ENCODE measurements at places on chromosomes 2 and 18.

- no peak for DNase-seq
These were observed 280.4 kb downstream of the C1D start for GRCh38 chr2:67782443-67782842.

DNA sequence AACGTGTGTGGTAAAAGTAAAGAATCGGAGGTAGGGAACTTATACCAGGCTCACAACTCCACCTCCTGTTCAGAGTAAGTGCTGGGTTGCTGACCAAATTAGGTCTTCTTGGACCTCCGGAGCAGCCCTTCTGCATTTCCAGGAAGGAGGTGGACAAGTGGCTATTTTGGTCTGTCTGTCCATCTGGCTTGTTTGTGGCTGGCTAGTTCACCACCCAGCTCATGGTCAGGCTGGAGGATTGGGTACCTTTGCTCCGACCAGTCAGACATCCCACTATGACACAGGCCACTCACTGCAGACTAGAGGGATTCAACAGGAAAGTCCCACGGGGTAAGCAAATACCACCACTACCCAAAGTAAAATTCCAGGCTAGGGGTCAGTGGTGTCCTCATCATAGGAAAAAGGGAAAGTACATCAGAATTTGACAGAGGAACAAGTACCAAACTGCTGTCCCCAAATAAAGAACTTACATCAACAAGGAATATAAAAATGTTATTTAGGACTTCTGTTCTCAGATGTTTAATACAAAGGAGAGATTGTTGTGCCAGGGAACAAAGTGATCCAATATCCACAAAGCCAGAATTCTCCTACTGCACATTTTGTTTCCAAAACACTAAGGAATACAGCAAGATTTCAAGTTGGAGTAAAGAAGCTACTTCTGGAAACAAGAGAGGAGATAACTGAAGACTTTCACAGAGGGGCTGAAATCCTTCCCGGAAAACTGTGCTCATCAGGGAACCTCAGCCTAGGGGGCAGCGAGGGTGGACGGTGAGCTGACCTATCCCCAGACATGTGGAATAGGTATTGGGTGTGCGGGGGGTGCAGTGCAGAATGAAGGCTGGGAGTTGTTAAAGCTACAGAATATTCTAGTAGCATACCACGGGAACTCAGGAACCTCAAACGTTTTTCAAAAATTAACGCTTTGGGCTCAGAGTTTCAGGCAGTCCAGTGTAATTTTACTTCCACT, 56.9 kb downstream of the BCL2 start:
- DNase-seq = no peak

GRCh38 chr2:37705191-37705590, 33.7 kb upstream of the CDC42EP3 start:
- DNase-seq = no peak

DNA sequence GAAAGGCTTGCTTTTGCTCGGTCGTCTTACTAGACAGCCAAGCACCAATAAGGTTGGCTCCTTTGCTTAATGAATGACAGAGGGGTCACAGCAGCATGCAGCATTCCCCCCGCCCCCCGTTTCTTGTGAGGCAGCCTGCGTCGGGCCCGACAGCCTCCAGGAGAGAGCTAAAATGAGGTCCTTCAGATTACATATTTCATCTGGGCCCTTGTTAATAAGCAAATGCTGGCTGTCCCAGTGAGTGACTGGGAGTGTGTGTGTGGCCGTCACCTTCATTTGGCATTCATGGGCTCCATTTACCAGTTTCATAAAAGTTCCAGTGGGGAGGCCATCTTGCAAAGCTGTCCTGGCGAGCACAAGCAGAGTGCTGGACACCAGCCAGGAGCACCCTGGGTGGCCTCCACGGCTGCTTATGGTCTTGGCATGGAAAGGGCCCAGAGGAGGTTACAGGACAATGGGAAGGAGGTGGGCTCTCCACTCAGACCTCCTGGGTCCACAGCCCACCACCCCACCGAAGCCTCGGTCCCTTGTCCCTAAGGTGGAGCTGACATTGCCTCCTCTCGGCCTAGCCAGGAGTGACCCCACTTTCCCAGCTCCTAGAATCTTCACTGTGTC, 37.2 kb downstream of the ODC1 start:
- no peak for DNase-seq

DNA sequence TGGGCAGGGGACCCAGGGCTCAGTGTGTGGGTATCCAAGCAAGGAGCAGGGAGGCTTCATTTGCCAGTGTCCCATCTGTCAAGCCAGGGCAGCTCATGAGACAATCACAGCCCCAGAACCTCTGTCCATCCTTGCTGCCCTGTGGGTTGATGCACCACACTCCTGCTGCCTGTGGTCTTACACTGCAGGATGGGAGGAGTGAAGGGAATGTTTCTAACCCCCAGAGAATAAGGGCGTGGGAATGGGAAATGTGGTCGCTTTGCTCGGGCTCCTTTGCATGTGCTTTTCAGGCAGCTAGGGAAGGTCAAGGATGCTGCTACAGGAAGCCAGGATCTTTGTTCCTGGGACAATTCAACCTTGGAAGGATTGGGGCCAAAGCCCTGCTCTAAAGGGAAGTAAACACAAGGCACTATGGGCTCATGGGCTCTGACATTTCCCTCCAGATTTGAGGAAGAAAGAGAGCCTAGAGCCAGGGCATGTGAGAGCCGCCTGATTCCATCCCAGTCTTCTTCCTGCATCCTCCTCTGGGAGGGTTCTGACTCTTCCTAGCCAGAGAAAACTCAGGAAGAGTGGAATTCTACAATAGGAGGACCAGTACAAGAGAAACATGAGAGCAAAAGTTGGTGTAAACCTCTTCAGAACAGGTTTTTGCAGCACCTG, 18.8 kb upstream of the MAP3K20 start:
- no peak for DNase-seq

GRCh38 chr18:56086176-56086575, 498.2 kb upstream of the TCF4 start:
- DNase-seq = no peak

DNA sequence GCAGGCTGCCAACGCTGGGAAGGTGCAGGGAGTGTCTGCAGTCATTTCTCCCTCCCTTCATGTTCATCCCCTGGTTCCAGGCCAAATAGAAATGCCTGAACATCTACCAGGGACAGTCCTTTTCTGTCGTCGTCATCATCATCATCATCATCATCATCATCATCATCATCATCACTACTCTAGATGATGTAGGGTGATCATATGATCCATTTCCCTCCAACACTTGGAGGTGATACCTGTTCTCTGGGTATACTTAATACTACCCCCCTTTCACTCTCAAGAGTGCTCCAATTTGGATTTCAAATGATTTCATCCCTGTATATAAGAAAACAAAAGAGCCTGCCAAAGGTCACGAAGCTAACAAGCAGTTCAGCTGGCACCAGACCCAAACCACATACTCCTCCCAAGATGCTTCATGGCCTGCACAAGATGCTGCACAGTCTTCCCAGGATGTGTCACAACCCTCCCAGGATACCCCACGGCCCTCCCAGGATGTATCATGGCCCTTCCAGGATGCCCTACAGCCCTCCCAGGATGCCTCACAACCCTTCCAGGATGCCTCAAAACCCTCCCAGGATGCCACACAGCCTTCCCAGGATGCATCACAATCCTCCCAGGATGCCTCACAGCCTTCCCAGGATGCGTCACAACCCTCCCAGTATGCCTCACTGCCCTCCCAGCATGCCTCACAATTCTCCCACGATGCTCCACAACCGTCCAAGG, 257.9 kb downstream of the DYSF start:
- no peak for DNase-seq

DNA sequence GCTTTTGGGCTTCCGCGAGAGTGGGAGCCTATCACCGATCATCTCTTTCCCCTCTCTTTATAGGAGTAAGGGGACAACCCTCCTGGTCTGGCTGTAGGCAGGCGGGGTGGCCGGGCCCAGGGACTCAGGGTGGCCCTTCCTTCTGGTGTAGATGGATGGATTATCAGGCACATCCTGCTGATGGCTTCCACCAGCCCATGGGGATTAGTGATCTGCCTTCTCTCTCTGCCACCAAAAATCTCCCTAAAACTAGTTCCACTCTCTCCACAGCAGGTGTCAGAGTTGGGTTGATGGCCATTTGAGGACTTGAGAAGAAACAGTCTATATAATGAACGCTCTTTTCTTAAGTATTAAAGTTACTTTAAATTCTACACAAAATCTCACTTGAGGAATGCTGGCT, 37.4 kb downstream of the NCK2 start:
- no peak for DNase-seq

- no peak for DNase-seq
These were observed 1.0 kb downstream of the PSTPIP2 start for GRCh38 chr18:46070815-46071652.

- DNase-seq = no peak
These were observed 38.9 kb downstream of the FASTKD2 start for GRCh38 chr2:206804326-206804725.

DNA sequence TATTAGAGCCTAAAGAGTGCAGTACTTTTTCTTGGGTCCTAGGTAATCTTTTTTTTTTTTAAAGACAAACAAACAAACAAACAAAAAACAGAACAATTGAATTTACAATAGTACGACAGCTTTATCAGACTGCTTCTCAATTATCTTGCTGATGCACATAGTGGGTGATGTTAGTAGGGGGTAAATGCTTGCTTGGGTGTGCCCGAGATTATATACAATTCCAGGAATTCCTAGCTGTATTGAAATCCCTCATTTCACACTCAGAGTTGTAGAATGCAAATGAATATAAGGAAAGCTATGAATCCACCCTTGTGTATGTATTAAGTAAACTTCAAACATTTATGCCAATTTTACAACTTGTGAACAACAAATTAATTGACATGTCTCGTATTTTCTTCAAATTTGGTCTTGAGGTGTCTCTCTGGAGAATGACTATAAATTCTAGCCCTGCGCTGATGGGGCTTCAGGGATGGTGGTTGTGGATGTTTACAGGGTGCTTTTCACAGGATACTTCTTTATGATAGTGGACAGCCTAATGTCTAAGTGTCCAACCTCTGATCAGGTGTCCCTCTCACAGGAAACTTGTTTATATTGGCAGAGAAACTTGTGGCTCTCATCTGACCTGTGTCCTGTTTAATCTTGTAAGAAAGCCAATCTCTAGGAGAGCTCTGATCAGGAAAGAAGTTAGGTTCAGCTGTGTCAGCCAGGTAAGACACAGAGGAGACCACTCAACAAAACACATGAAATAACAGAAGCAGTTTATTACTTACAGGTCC, 61.9 kb upstream of the SLC39A10 start:
- no peak for DNase-seq

GRCh38 chr18:34222307-34223163, 2.2 kb downstream of the NOL4 start:
- no peak for DNase-seq

DNA sequence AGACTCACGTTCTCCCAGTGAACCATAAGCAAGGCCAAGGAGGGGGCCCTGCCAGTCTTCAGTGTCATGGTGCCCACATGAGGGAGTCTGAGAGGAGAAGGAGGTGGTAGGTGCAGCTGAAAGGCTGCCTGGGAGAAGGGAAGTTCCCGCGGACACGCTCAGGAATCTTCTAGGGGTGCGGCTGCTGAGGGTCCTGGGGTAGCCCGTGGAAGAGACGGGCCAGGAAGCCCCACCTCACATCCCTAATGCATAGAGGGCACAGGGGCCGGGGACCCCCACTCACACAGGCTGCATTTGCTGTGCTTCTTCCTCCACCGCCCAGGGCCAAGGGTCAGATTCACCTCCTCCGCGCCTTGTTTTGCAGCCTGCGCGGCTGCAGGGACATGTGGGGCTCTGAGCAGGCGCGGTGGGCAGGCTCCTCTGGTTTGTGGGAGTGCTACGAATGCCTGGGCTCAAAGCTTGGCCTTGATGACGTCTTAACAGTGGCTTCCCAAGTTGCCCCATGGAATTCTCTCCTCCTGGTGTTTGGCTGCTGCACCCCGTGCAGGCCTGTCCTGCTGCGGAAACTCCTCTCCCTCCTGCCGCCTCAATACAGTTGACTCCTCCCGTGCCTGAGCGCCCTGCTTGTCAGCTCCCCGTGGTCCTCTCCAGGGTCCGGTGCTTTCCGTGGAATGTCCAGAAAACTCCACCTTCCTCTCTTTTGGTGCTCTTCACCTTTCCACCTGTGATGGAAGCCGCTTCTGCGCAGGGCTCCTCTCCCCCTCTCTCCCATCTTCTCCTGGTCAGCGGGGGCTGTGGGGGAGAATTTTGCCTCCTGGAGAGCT, 95.7 kb downstream of the VAPA start:
- DNase-seq = no peak

Data from stimulated activated naive CD4-positive, alpha-beta T cell treated with Interleukin-2 at 50 U/mL for 16 hours (primary cell).